ENCODE measurements at places on chromosomes 1 and 21.

DNA sequence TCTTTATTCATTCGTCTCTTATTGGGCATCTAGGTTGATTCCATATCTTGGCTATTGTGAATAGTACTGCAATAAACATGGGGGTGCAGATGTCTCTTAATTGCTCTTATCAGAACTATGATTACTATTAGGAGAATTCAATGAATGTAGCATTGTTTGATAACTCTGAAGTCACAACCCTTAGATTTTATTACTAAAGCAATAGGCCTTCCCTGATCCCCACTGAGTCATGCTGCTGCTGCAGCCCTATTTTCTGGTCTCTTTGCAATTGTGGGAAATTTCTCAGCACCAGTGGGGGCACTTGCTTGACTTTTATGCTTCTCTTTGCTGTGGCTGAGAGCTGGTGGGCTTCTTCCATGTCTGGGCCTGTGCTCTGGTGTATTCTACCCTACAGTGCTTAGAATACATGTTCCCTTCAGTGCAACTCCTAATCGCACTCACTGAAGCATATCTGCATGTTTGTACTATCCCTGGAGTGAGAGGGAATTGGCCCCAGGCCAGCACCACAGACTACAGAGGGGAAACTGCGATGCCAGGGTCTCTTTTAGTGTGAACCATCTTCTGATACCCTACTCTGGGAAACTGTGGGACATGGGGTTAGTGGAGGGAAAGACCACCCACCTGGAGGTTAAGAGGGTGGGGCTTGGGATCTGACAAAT is 52.2 kb upstream of the ROR1 start:
- no peak for DNase-seq

- no peak for DNase-seq
These were observed 39.7 kb downstream of the DNTTIP2 start for GRCh38 chr1:93839307-93839706.

- no peak for DNase-seq
These were observed 3.9 kb downstream of the SLC6A9 start for GRCh38 chr1:44027320-44027719.

DNA sequence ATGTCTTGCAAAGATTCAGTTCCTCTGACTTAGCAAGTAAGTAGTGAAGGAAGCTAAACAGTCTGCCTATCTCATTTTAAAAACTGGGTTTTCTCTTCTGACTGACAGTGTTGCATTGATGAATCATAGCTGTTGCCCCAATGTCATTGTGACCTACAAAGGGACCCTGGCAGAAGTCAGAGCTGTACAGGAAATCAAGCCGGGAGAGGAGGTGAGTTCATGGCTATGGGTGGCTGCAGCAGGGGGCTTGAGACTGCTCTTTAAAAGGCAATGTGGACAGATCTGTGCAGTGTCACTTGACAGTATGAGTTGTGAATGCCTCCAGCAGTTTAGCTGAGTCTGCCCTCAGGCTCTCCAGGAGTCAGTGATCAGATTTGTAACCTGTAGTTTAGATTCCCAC is 46.6 kb downstream of the SMYD2 start:
- no peak for DNase-seq

DNA sequence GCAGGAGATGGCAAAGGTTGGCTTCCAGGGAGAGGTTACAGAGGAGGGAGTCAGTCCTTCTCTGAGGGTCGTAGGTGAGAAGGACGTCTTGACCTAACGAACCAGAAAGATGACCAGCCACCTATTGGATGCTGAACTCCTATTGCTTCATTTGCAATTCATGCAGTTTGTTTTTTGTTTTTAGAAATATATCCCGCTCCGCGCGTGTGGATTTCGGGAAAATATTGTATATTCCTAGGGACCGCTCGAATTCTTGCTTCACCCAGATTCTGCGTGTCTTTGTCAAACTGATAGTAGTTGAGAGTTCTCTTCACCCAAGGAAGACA is 564 bp downstream of the DISP1 start:
- no peak for DNase-seq

DNA sequence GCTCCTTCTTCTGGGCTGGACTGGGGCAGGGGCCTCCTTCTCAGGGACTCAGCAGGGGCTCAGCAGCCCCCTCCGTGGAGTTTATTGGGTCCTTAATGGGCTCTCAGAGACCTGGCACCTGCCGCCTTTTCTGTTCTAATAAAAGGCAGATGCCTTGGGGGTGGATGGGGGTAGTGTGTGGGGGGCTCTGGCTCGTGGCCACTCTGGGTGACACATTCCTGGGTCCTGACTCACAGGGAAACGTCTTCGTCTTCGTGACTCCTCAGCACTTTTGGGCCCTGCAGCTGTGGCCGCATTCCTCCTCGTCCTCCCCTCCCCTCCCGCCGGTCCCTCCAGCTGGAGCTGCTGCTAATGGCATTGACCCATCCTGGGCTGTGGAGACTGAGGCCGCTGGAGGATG is 107.8 kb upstream of the WNT4 start:
- no peak for DNase-seq

Measured in nucleus accumbens (tissue), 56 donors.